ENCODE measurements at places on chromosomes 3 and 15.

DNA sequence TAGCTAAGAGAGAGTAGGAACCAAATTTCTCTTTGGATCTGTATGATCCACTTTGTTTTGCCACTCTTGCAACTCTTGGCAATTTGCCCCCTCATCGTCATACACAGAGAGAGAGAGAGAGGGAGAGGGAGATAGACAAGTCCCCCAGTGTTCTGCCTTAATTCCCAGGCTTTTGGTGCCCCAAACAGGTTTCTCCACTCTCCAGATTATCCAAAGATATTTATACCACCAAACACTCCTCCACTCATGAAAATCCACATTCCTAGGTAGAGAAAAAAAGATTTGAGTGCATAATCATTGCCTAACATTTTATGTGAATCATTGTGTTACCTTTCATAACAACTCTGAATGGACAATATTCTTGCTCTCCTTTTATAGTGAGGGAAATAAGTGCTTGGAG lies 15.3 kb downstream of the ACP3 start:
- DNase-seq = no peak

- no peak for DNase-seq
These were observed 127.6 kb downstream of the DUT start for GRCh38 chr15:48458876-48459275.

DNA sequence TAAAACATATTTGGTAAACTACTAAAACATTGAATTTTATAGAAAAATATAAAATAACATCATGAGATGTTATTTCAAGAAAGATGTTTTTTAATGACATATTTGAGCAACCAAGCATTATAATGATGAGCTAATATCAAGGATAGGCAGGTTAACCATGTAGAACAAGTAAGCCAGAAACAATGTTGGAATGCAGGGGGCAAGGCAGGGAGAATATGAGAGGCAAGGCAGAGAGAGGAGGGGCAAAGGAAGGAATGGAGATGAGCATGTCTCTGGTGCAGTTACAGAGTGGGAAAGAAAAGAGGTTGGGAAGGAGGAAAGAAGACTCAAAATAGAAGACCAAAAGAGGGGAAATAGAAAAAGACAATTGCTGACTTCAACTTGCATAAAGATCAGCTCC lies 390.4 kb downstream of the MCTP2 start:
- no peak for DNase-seq

DNA sequence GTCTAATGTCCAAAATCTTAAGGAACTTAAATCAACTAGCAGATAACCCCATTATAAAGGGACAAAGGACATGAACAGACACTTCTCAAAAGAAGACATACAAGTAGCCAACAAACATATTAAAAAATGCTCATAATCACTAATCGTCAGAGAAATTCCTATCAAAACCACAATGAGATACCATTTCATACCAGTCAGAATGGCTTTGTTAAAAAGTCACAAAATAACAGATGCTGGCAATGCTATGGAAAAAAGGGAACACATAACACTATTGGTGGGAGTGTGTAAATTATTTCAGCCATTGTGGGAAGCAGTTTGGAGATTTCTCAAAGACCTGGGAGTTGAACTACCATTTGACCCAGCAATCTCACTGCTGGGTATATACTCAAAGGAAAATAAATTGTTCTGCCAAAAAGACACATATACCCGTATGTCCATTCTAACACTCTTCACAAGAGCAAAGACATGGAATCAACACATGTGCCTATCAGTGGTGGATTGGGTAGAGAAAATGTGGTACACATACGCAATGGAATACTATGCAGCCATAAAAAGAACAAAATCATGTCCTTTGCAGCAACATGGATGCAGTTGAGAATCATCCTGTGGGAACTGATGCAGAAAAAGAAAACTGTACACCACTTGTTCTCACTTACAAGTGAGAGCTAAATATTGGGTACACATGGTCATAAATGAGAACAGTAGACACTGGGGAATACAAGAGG lies 78.5 kb downstream of the TCF12 start:
- DNase-seq = no peak

DNA sequence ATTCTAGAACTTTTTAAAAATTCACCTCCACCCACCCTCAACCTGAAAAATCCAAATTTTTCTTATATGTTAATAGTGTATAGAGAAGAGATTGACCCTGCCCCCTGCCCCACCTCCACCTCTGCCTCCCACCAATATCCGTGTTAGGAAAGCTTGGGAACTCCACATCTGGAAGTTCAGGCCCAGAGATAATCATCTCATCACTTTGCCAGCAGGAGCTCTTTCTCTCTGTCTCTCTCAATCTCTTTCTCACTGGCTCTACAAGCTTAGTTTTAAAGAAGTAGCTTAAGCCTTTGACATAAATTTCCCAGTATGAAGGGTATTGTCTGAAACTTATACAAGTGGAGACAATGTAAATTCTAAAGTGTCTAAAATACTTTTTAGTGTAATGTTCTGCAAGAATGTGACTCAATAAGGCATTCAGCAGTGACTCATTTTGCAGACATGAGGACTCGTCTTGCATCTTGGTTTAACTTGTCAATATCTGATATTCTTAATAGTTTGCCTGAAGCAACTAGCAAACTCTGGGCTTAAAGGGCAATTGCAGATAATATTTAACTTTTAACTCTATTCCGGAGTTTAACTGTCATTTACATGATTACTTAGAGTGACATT lies 299.8 kb upstream of the EPHA3 start:
- DNase-seq = no peak

GRCh38 chr3:172057624-172058327 lies 18.4 kb downstream of the FNDC3B start:
- DNase-seq = no peak

DNA sequence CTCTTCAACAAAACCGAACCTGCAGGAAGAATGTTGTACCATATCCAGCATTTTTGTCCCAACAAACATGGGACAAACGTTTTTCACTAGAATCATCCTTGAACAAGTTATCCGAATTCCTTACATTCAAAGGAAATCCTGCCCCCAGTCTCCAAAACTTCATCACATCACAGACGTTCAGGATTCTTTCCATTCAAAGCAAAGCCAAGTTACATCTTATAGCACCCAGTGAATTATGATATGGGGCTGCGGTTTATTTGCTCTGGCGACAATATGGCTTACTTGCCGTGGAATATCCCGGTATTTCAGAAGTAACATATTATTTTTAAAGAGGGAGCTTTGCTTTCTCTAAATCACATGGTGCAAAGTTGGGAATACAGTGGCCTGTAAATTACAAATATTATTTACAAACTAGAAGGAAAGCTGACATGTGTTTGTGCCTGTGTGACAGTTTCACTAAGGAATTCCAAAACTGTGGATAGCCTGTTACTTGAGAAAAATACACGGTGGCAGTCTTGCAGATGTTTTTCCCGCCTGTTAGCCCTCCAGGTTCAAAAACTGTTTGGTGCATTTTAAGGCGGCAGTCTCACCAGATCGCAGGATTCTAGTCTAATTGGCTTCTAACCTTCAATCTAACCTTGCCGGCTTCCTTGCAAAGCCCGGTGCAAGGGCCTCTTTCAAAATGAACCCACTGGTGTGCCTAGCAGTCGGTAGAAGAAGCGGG lies 736 bp upstream of the MBNL1 start:
- no peak for DNase-seq

GRCh38 chr3:126985132-126985985 lies 2.4 kb downstream of the PLXNA1 start:
- no peak for DNase-seq

DNA sequence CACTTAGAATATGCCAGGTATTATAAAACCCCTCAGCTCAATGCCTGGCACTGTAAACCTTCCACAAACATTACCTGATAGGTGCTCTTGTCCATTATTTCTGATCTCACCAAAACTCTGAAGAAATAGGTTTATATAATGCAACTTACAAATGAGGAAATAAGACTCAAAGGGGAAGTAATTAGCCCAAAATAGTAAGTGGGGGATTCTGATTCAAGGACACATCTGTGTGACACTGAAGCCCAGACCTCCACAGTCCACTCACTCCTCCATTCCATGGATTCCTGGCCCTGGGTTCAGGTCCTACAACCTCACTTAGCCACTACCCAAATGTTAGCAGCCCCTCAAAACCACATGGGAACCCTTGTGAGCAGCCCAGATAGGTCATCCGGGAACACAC lies 49.9 kb downstream of the TRANK1 start:
- DNase-seq = no peak

DNA sequence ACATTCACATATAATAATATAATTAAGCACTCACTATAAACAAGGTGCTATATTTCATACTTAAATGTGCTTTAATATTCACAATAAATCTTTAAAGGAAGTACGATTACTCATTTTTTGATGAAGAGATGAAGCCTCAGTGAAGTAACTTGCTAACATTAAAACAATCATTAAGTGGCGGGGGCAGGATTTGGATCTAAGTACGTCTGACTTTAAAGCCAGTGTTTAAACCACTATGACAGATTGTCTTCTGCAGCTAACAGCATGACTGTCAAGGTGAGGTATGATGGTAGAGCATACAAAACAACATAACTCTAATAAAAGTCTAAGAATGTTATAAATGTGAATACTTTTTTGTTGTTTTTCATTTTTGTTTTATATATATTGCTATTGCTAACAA lies 862.1 kb downstream of the ROBO1 start:
- no peak for DNase-seq

GRCh38 chr3:31829826-31830426 lies 151.1 kb downstream of the OSBPL10 start:
- no peak for DNase-seq

DNA sequence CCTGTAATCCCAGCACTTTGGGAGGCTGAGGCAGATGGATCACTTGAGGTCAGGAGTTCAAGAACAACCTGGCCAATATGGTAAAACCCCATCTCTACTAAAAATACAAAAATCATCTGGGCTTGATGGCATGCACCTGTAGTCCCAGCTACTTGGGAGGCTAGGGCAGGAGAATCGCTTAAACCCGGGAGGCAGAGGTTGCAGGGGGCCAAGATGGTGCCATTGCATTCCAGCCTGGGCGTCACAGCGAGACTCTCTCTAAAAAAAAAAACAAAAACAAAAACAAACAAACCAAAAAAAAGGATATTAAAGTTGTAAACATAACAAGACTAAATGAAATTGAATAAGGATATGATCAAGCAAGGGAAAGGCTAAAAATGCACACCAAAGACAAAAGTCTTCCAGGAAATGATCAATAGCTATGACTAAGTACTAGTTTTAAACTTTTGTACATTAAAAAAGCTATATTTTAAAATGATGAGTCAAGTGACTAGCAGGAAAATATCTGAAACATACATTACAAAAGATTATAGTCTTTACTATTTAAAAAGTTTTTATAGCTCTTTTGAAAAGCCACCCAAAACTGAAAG lies 28.6 kb downstream of the KLHL6 start:
- DNase-seq = no peak

- DNase-seq = no peak
These were observed 33.5 kb upstream of the HHATL start for GRCh38 chr3:42736081-42736480.

GRCh38 chr3:30241721-30242120 lies 364.7 kb upstream of the TGFBR2 start:
- DNase-seq = no peak

DNA sequence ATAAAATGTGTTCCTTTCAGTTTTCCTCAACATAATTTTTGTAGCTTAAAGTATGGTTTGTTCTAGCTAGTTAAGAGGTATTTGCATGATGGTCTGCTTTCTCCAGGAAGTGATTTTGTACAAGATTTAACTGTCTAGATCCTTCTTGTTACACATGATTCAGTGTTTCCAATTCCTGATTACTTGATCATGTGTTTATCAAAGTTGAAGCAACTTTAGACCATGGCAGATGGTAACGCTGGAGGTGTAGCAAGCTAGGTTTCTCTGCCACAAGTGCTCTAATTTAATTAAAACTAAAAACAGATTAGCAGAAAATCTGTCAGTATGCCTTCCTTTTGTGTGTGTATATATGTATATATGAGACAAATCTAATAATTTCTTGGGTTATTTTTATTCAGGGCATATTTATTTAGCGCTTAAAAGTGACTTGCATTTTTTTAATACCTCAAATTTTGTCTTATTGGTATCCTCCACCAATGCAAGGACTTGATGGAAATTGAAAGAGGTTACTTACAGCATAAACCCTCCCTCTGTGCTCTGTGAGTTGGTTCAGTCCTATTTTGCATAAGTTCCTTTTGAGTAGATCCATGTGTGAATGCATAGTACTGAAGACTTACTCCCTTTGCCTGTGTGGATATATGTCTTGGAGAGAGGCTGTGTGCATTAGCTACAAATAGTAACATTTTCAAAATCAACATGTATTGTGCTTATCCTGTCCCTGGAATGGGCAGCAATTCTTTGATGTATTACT lies 157.3 kb upstream of the CGNL1 start:
- DNase-seq = no peak

DNA sequence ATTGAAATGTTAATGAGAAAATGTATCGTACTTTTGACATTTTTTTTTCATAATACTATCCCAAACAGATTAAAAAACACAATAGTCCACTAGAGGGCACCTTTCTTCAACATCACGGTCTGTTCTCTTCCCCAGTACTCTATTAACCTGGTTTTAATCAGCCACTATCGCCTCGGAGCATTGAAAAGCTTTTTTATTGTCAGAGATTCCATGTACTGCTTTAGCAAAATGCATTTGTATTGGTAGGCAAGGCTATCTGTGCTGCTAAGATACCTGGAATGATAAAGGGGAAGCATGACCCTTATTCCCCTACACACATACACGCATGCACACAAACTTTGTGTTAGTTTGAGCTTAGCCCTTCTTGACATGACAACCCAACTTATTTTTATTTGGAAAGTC lies 160.1 kb upstream of the IL12A start:
- DNase-seq = no peak

- DNase-seq = no peak
These were observed 7.5 kb upstream of the ALDH1L1 start for GRCh38 chr3:126187920-126188319.

DNA sequence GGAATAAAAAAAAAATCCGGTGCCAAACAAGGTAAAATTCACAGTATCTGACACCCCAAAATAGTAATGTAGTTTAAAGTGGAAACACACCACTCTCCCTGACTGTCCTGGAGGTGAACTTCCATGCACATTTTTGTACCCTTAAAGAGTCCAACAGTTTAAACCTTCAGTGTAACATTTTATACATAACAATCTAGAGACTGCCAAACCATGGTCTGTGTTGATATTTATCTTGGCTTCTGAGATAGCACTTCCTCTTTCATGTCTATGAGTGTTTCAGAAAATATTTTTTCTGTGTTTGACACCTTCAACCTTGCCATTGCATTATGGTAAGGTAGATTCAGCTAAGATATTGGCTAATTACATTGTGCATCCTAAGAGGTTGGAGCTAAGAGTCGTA lies 13.9 kb downstream of the TMEM45A start:
- no peak for DNase-seq

GRCh38 chr3:14234251-14235002 lies 55.8 kb downstream of the LSM3 start:
- no peak for DNase-seq

GRCh38 chr3:157159037-157159761 lies 748 bp downstream of the CCNL1 start:
- DNase-seq = peak; percentile 69

DNA sequence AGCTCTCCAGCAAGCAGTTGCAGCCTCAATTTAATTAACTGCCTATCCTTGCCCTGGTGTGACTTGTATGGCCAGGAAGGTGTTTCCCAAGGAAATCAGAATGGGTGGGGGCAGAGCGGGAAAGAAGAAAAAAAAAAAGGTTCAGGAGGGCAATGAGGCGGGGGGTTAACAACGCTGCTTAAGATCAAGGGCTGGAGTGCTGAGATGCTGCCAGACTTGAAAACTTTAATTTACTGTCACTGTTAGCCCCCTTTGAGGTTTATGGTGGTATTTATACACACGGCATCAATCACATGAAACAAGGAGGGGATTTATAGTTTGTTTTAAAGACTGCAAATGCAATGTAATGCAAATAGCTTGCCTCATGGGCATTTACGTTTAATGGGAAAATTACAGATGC lies 319.4 kb upstream of the NR2F2 start:
- DNase-seq = no peak

- DNase-seq = no peak
These were observed 93.1 kb upstream of the SAMMSON start for GRCh38 chr3:69906351-69906966.

Measured in activated T-helper 1 cell treated with Interleukin-2 at 50 U/mL for 16 hours (primary cell).